ENCODE measurements at places on chromosomes 5 and 9.

- no peak for DNase-seq
Observed at GRCh38 chr5:85533341-85534047, 1084.2 kb upstream of the COX7C start.

DNA sequence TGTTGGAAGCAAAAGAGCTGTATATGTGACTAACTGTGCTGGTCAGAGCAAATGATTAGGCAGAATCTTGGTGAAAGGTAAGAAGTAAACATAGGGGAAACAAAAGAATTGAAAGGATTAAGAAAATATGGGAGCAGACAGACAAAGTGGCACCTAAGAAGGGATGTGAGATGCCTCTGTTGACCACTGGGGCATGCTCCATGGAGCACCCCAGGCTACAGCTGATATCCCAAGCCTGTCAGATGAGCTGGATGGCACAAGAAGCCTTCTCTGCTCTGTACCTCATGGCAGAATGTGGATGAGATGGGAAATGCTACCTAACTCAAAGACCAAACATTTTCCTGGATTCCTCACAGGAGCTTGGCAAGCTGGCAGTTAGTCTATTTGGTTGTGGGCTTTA, 89.3 kb upstream of the SLIT3 start:
- DNase-seq, result no peak

DNA sequence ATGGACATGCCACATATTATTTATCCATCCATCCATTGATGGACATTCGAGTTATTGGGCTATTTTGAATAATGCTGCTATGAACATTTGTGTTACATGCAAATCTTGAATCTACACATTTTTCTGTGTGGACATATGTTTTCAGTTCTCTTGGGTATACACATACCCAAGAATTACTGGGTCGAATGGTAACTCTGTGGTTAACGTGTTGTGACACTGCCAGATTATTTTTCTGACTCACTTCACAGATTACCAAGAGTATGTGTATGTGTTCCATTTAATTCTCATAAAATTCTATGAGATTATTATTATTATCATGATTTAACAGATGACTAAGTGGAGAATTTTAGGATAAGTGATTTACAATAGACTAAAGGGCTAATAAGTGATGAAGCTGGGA, 26.7 kb downstream of the CYFIP2 start:
- no peak for DNase-seq

GRCh38 chr5:135993335-135993879, 35.4 kb upstream of the TGFBI start:
- no peak for DNase-seq

Measured in islet precursor cell (in vitro differentiated cells).